Parietal lobe (tissue), 2 donors: ENCODE measurements at places on chromosomes 2 and 18. TPM values are rescaled to one million over a fixed set of nuclear protein-coding genes. Genes with fewer than 3 reads are reported as not detected.

UBXN2A gene
- 33.5 TPM for total RNA-seq

NEU4 gene
- total RNA-seq = 0.63 TPM

SCTR gene
- total RNA-seq = not detected

DQX1 gene
- total RNA-seq = not detected

GRP gene
- 18.5 TPM for total RNA-seq

SPHKAP gene
- total RNA-seq = 51.3 TPM
